Activated B cell treated with CpG ODN at 0.5 μM for 24 hours (primary cell): ENCODE measurements at places on chromosomes 16 and 17. TPM values are rescaled to one million over a fixed set of nuclear protein-coding genes. Genes with fewer than 3 reads are reported as not detected.
A peak's percentile ranks its signal among the peaks of the same experiment; 100 is the strongest.

DNA sequence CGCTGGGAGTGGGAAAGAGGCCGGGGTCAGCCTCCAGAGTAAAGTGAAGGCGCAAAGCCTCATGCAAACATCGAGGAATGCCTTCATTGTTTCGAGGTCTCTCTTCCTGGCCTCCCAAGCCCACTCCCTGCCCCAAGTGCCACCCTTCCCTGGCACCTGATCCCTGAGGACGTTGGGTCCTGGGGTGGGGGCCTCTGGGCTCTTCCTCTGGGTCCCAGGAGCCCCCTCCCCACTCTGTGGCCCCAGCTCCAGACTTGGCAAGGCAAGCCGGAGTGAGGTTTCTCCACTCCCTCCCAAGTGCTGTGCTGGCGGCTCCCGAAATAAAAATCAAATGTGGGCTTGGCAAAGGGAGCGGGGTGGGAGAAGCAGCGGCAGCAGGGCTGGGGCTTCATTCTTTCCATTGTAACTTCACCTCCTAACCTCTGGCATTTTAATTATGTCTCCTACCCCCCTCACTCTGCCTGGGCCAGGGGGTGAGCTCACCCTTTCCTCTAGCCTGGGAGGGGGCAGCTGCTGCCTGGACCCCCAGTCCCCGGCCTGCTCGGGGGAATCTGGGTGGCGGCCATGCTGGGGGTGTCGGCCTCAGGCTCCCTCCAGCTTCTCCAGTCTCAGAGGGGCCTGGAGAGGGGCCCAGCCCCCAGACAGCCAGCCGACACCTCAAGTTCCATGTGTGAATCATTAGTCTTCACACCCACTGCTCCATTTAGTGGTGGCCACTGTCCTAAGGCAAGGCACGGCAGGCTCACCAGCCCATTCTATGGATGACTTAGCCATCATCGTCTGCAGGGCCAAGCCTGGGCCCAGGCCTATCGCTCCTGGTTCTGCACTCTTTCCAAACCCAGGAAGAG lies 14.6 kb upstream of the TMEM92 start:
- DNase-seq: no peak
- H3K4me3 ChIP-seq: no peak overlapping the region
- peaks cover 31% of the 10 kb centered on the region for H3K27me3 ChIP-seq

GRCh38 chr16:85105475-85105874 lies 6.8 kb downstream of the CIBAR2 start:
- H3K4me3 ChIP-seq: no peak overlapping the region
- DNase-seq: no peak
- H3K27me3 ChIP-seq: no peaks in the 10 kb centered on the region
- H3K4me1 ChIP-seq: peaks cover 14% of the 10 kb centered on the region
- H3K36me3 ChIP-seq: no peaks in the 10 kb centered on the region

DNA sequence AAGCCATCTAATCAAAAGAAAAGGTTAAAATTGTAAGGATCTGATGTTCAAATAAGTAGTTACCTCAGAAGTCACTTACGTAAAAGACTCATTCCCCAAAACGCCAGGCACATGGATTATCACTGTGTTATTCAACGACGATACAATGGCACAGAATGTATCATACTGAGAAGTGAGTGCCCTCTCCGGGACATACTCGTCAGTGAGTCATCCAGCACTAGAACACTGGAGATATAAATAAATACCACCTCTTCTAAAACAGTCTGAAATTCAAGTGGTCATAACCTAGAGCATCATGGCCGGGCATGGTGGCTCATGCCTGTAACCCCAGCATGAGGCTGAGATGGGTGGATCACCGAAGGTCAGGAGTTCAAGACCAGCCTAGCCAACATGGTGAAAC lies 24.9 kb downstream of the USP31 start:
- H3K4me3 ChIP-seq: no peak overlapping the region
- DNase-seq: no peak
- H3K4me1 ChIP-seq: no peaks in the 10 kb centered on the region
- H3K27ac ChIP-seq: no peak overlapping the region
- no peaks in the 10 kb centered on the region for H3K36me3 ChIP-seq

GRCh38 chr17:65557349-65558310 lies 3.8 kb downstream of the AXIN2 start:
- no peaks in the 10 kb centered on the region for H3K36me3 ChIP-seq
- no peak for DNase-seq
- no peak overlapping the region for H3K27ac ChIP-seq
- H3K4me1 ChIP-seq: peaks cover 12% of the 10 kb centered on the region
- peaks cover 20% of the 10 kb centered on the region for H3K27me3 ChIP-seq

- H3K27me3 ChIP-seq: no peaks in the 10 kb centered on the region
- H3K4me3 ChIP-seq: no peak overlapping the region
- no peaks in the 10 kb centered on the region for H3K4me1 ChIP-seq
- H3K27ac ChIP-seq: no peak overlapping the region
- H3K36me3 ChIP-seq: peaks cover 58% of the 10 kb centered on the region
- no peak for DNase-seq
Measured at GRCh38 chr16:1395444-1396031, 19.0 kb downstream of the UNKL start.

DNA sequence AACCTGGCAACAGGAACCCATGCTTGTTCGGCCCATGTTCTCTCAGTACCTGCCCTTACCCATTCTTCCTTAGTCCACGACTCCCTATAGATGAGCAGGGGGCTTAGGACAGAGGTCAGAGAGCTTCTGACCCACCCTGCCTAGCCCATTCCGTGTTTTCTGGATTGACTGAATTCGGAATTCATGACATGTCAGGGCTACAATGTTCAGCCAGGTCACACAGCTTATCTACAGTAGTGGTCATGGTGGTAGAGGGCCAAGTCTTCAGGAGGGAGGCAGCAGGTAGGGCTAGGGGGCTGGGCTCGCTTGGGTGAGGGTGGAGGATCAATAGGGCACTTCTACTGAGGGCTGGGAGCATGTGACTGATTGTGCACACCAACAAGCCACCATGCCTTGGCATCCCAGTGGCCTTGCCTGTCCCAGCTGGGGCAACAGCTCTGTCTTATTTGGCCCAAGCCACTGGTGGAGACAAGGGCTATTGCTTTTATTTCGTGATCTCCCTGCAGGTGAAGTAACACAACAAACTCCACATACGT lies 3.1 kb downstream of the HEXIM2 start:
- DNase-seq: no peak
- H3K27me3 ChIP-seq: no peaks in the 10 kb centered on the region
- H3K4me1 ChIP-seq: peaks cover 18% of the 10 kb centered on the region
- no peak overlapping the region for H3K4me3 ChIP-seq
- H3K36me3 ChIP-seq: peaks cover 8% of the 10 kb centered on the region
- H3K27ac ChIP-seq: no peak overlapping the region

DNA sequence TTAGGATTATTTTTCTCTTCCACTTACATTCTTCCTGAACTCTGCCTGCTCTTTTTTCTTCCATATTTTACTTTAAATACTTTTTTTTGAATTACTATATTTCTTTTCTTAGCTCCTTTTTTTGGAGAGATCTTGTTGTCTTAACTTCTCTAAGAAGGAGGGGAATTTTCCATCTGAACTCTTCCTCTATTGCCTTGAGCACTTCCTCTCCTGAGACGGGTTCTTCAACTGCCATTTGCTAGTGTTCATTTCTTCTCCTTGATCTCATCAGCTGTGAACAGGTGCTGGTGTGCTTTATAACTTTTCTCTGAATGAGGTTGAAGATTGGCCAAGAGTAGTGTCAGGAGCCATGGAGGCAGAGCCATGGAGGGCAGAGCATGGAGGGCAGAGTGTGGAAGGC lies 15.1 kb upstream of the CD300LD start:
- DNase-seq: no peak
- H3K36me3 ChIP-seq: no peaks in the 10 kb centered on the region
- peaks cover 28% of the 10 kb centered on the region for H3K4me1 ChIP-seq
- no peak overlapping the region for H3K27ac ChIP-seq

DNA sequence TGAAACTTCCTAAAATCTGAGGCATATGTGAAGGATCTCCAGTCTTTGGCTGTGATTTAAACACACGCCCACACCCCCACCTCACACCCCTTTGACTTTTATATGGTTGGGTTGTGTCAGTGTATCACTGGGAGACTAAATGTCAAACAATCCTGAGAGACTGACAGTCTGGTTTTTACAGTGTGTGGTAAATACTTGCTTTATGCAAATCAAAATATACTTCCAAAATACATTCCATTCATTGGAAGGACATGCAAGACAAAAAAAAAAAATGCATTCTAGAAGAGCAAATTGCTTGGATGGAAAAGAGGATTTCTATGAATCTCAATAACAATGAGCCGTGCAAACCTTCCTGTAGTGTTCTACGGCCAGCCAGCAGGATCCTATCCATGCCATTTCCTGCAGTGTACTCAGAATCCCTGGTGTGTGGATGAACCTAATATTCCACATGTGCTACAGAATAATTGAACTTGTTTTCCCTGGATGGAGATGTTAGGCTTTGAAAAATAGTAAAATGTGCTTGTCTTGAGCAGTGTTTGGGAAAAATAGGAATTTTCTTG lies 602.1 kb upstream of the GOT2 start:
- no peak overlapping the region for H3K27ac ChIP-seq
- no peaks in the 10 kb centered on the region for H3K4me1 ChIP-seq
- no peaks in the 10 kb centered on the region for H3K27me3 ChIP-seq

- no peak for DNase-seq
- no peak overlapping the region for H3K4me3 ChIP-seq
- H3K27me3 ChIP-seq: no peaks in the 10 kb centered on the region
- peaks cover 40% of the 10 kb centered on the region for H3K4me1 ChIP-seq
- H3K36me3 ChIP-seq: peaks cover 28% of the 10 kb centered on the region
Measured at GRCh38 chr17:75124819-75125162, 6.8 kb downstream of the NT5C start.

DNA sequence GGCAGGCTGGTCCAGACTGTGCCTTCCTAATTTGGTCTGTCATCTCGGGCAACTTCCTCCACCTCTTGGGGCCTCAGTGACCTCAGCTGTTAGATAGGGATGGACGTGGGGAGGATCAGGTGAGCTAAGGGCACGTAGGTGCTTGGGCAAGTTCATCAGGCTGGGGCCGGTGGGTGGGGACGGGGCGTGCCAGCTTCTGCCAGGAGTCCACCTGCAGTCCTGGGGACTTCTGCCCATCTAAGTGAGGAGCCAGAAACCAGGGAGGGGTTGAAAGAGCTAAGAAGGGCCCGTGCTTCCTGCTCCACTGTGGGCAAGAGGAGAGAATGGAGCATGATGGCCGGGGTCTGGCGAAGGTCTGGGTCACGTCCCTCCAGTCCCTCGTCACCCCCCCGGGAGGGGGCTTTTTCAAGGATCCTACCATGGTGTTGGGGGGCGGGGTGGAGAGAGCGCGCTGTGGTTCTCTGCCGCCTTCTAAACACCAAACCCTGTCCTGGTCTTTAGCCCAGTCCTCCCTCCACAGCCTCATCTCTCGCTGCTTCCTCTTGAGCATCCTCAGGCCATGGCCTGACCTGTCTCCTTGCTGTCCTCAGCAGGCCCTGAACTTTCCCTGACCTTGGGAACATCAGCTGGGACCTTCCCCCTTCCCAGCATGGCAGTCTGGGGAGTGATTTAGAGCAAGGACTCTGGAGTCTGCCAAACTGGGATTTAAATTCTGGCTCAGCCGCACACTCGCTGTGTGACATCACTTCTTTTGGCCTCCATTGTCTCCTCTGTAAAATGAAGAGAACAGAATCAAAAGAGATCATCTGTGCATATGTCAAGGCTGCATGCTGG lies 21.6 kb downstream of the SPNS2 start:
- peaks cover 6% of the 10 kb centered on the region for H3K4me1 ChIP-seq
- H3K27ac ChIP-seq: no peak overlapping the region
- H3K27me3 ChIP-seq: no peaks in the 10 kb centered on the region
- no peaks in the 10 kb centered on the region for H3K36me3 ChIP-seq

DNA sequence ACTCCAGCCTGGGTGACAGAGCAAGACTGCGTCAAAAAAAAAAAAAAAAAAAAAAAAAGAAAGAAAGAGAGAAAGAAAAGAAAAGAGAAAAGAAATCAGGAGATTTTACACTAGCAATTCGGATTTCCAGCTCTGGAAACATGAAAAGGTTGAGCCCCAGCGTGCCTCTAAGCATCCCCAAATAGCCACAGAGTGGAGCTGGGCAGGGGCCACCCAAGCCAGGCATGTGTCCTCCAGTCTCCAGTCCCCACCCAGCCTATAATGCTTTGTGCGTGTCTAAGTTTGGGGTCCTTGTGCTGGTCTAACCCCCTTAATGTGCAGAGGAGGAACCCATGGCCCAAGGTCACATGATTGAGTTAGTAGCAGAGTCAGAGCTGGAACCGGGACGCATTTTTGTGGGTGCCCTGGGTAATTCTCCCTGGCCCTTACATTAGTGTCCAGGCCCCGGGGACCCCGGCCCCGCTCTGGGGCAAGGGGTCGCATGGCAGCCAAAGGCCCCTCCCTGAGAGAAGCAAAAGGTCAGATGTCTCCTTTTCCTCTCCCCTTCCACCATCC lies 19.9 kb downstream of the ADAM11 start:
- no peak overlapping the region for H3K27ac ChIP-seq
- no peaks in the 10 kb centered on the region for H3K36me3 ChIP-seq
- DNase-seq: no peak
- H3K4me1 ChIP-seq: peaks cover 18% of the 10 kb centered on the region
- H3K27me3 ChIP-seq: peaks cover 4% of the 10 kb centered on the region
- H3K4me3 ChIP-seq: peak overlapping the region; percentile 56

DNA sequence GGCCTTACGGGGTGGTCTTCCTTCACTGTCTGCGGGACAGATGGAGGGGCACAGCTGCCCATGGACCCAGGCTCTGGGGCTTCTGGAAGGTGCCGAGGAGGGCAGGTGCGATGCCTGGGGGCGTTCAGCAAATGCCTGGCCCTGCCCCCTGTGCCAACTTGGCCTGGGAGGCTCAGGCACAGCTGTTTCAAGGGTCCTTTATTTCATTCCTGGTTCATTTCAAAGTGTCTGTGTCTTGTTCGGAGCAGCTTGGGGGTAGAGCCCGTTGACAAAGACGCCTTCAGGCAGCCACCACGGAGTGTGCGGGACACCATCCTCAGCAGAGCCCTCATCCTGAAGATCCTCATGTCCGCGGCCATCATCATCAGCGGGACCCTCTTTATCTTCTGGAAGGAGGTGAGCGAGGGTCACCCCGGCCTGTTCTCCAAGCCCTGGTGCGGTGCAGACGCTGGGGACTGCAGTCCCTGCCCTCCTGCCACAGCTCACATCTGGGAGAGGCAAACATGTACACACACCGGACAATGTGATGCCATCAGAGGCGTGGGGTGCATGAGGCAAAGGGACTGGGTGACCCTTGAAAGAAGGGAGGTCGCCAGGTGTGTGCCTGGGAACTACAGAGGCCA lies 43.9 kb downstream of the MEAK7 start:
- no peak overlapping the region for H3K4me3 ChIP-seq
- no peaks in the 10 kb centered on the region for H3K4me1 ChIP-seq
- no peak overlapping the region for H3K27ac ChIP-seq
- H3K27me3 ChIP-seq: no peaks in the 10 kb centered on the region

GRCh38 chr17:45228763-45229539 lies 7.3 kb downstream of the FMNL1 start:
- DNase-seq: peak; percentile 84
- H3K4me1 ChIP-seq: peaks cover 97% of the 10 kb centered on the region
- H3K4me3 ChIP-seq: peak overlapping the region; percentile 79
- H3K27ac ChIP-seq: peak overlapping the region; percentile 99
- H3K36me3 ChIP-seq: peaks cover 38% of the 10 kb centered on the region
- no peaks in the 10 kb centered on the region for H3K27me3 ChIP-seq

Gene RPS15A
- 2,443 and 2,956 TPM in 2 replicates for total RNA-seq

Gene CDH3
- total RNA-seq: not detected in 2 replicates

Gene CCL4L2
- total RNA-seq: 16.3 and 18.7 TPM in 2 replicates

Gene NPIPB6
- total RNA-seq: 2.1 and 6.8 TPM in 2 replicates

Gene PLA2G10
- not detected in 2 replicates for total RNA-seq

Gene HSD3B7
- total RNA-seq: 1.3 and 1.6 TPM in 2 replicates

Gene DPEP3
- total RNA-seq: 0.29 and 0.38 TPM in 2 replicates
